ENCODE measurements at places on chromosomes 5 and 9.
A peak's percentile ranks its signal among the peaks of the same experiment; 100 is the strongest.

DNA sequence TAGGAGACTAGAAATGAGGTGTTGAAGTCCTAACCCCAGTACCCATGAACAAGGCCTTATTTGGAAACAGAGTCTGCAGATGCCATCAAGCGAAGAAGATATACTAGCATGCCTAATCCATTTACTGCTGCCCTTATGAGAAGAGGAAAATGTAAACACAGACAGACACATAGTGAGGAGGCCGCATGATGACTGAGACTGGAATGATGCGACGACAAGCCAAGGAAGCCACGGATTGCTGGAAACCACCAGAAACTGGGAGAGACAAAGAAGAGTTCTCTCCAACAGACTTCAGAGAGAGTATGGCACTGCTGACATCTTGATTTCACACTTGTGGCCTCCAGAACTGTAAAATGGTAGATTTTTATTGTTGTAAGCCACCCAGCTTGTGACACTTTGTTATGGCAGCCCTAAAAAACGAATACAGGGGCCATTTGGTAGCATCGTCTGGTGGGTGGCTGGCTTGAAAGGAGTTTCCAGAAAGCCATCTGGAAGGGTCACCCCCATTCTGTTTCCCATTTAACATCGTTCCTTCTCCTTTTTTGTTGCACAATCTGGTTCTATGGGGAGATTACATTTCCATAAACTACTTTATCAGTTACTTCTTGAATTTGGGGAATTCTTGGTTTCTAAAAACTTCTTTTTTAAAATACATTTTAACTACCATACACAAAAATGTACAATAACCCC lies 193.1 kb downstream of the HSD17B3 start:
- H3K27ac ChIP-seq, result no peak overlapping the region
- H3K27me3 ChIP-seq, result peaks cover 19% of the 10 kb centered on the region
- no peak for DNase-seq
- no peaks in the 10 kb centered on the region for H3K4me1 ChIP-seq

DNA sequence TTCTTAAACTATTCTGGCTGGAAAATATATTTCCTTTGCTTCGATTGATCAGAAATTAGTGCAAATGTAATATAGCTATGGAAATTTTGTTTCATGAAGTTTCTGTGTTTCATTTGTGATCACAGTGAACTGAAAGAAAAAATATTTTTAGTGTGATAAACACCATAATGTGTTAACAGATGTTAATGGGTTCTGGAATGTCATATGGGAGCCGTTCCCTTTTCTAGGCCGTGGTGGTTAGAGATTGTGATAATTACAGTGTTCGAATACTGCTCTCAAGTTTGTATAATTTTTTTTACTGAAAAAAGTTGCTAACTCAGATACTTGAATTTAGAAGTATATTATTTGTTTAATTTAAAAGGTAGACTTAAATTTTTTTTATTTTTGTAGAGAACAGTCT lies 19.3 kb downstream of the GAPVD1 start:
- no peaks in the 10 kb centered on the region for H3K36me3 ChIP-seq
- no peak overlapping the region for H3K27ac ChIP-seq
- no peak overlapping the region for H3K4me3 ChIP-seq
- H3K4me1 ChIP-seq, result peaks cover 6% of the 10 kb centered on the region
- DNase-seq, result no peak

DNA sequence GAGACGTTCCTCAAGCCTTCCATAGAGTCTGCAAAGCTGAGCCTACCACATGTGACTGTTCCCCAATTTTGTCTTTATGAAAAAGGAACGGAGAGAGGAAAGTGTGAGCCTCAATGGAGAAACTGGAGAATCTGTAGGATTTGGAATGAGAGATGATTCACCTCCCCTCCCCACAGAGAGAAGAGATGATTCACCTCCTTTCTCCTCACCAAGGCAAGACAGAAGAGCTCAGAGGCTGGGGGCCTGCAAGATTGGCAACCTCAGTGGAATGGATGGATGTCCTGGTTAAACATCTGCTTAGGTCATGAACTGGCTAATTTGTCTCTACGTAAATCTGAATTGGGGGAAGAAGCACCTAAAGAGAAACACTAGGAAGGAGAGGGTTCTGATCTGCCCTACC lies 17.0 kb upstream of the MOCS2 start:
- no peaks in the 10 kb centered on the region for H3K27me3 ChIP-seq
- H3K4me1 ChIP-seq, result no peaks in the 10 kb centered on the region
- no peak for DNase-seq

DNA sequence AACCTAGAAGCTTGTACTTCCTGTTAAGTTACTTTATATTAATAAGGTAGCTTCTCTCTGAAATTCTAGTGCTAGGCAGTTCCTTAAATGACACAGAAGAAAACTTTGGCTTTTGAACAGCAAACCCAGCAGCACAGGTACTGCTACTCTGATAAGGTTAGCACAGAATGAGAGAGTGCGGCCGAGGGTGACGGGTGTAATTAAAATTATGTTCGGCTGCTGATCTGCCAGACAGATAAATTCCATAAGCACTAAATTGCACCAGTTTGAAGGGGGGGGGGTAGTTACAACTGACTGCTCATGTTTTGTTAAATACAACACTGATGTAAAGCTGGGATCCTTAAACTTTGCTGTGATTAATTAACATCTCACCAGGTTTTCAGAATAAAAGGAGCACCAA lies 475.1 kb downstream of the SPOCK1 start:
- H3K36me3 ChIP-seq, result no peaks in the 10 kb centered on the region
- no peaks in the 10 kb centered on the region for H3K4me1 ChIP-seq

DNA sequence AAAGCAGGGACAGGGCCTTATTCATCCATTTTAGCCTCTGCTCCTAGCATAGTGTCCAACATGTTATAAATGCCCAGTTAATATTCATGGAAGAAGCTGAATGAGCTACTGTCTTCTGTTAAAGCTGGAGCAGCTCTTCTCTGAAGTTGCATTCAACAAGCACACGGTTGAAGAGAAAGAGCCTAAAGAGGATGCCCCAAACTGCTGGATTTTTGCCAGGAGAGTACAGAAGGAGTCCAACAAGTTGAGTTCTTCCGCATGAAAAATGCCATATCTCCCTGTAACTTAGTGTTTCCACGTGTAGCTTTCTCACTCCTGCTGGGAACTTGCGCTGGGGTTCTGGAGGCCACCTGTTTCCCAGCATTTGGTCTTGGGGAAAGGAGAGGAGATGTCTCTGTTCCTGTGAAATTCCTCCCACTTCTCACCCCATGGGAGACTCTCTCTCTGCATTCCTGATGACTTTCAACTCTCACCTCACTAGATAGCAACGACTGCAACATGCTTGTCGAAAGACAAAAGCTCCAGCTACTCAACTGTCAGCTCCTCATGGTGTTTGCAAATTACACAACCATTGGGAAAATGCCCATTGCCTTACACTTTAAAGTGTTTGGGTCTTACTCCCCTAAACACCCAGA lies 122.8 kb downstream of the KIF4B start:
- no peaks in the 10 kb centered on the region for H3K4me1 ChIP-seq
- H3K27me3 ChIP-seq, result peaks cover 12% of the 10 kb centered on the region
- no peaks in the 10 kb centered on the region for H3K36me3 ChIP-seq
- H3K27ac ChIP-seq, result no peak overlapping the region

- peak overlapping the region; percentile 80 for H3K27ac ChIP-seq
- H3K4me1 ChIP-seq, result peaks cover 55% of the 10 kb centered on the region
- DNase-seq, result no peak
- H3K36me3 ChIP-seq, result peaks cover 36% of the 10 kb centered on the region
Observed at GRCh38 chr5:6737043-6737941, 24.1 kb downstream of the TENT4A start.

DNA sequence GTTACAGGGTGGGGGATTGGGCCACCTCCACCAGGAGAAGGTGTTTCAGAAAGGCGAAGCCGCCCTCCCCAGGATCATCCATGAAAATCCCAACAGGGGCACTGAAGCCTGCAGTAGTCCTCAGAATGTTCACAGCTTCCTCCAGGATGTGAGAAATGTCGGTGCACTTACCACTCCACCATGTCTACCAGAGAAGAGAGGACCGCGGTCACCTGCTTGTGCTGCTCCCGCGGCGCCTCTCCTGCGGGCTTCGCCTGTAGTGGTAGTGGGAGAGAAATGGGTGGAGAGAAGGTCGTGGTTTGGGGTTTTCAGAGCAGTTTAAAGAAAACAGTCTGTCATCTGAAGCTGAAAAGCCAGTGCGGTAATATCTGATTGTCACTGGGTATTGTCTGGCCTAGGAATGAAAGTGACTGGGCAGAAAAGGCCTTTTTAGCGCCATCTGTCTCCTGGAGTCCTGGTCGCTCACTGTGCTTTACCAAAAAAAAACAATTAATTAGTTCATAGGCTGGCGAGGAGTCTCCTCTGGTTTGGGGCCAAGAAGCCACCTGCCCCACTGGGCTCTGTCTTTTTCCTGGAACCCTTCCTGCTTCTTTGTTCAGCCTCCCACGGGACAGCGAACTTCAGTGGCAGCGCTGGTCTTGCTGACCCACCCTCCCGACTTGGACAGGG lies 23.0 kb upstream of the PPP1R26 start:
- peaks cover 11% of the 10 kb centered on the region for H3K27me3 ChIP-seq
- no peaks in the 10 kb centered on the region for H3K36me3 ChIP-seq
- no peak for DNase-seq
- no peak overlapping the region for H3K27ac ChIP-seq

DNA sequence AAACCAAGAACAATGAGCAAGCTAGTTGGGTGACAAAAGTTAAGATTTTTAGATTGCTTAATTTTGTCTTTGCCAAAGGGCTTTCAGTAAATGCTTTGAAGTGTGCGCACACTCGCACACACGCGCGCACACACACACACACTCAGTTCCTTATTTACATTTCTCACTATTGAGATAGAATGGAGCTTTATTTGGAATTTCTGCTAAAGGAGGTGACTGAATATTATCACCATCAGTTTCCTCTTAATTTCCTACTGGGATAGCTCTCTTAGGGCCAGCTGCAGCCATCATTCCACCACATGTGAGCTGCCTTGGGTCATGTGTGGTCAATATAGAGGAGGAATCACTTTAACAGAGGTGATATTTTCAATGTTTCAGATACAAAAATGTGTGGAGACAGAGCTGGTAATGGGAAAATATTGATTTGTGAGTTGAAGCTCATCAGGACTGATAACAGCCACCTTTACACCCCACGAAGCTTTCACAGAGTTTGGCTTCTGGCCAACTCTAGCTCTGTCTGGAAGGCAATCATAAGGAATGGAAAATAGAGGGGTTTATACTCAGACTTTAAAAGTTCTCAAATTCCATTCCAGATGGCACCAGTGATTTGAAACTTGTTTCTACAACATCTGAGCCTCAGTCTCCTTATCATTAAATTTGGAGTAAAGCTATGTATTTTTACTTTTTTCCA lies 99.9 kb downstream of the MACIR start:
- H3K4me1 ChIP-seq, result peaks cover 7% of the 10 kb centered on the region
- H3K27me3 ChIP-seq, result peaks cover 1% of the 10 kb centered on the region
- no peak for DNase-seq
- no peak overlapping the region for H3K27ac ChIP-seq
- no peaks in the 10 kb centered on the region for H3K36me3 ChIP-seq

DNA sequence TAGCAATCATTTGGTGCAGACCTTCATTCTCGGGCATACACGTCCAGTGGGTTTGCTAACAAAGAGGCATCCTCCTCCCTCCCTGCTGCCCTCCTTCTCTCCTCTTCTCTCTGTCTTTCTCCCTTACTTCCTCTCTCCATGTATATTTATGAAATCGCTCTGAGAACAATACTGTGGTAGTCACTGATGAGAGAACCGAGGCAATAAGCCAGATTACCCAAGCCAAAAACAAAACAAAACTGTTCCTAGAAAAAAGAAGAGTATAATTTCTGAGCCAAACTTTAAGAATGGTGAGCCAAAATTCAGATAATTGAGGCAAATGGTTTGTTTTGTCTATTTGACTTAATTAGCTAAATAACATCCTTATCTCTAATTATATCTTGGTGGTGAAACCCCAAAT lies 15.8 kb upstream of the HMHB1 start:
- peaks cover 9% of the 10 kb centered on the region for H3K4me1 ChIP-seq
- peaks cover 3% of the 10 kb centered on the region for H3K27me3 ChIP-seq
- H3K4me3 ChIP-seq, result no peak overlapping the region
- H3K36me3 ChIP-seq, result no peaks in the 10 kb centered on the region

DNA sequence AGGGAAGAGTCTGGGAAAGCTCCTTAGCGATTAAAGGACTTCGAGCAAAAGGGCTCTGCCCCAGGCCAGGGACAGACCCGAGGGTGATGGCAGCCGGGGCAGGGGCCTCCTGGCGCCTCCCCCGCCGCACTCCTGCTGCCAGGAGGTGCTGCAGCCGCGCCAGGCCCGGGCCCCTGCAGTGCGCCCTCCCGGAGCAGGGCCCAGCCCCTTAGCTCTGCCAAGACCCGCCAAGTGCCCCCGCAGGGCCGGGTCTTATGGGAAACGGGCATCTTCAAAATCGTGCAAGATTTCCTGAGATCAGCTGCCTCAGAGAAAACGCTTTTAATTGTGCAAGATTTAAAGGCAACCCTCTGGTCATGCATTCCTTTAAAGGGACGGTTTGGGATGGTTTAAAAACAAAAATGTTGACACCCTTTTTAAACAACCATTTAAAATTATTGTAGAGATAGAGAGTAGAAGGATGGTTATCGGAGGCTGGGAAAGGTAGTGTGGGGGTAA lies 52.4 kb downstream of the CDC14B start:
- no peak for DNase-seq
- H3K4me1 ChIP-seq, result peaks cover 17% of the 10 kb centered on the region
- peaks cover 23% of the 10 kb centered on the region for H3K27me3 ChIP-seq
- H3K27ac ChIP-seq, result peak overlapping the region; percentile 68
- H3K36me3 ChIP-seq, result no peaks in the 10 kb centered on the region
- H3K4me3 ChIP-seq, result peak overlapping the region; percentile 73

DNA sequence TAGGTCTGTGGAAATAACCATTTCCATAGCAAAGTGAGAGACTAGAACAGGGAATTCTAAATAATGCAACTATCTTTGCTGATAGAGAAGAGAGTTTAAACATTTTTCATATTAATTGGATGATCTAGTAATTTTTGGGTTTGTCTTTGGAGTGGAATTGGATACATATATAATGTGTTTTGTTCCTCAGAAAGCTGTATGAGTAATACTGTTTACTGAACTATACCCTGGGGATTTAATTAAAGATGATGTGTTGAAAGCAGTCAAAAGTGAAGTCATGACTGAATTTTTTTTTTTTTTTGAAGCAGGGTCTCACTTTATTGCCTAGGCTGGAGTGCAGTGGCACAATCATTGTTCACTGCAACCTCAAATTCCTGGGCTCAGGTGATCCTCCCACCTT lies 17.9 kb downstream of the FER start:
- no peaks in the 10 kb centered on the region for H3K27me3 ChIP-seq
- peaks cover 15% of the 10 kb centered on the region for H3K4me1 ChIP-seq
- no peak overlapping the region for H3K27ac ChIP-seq
- H3K4me3 ChIP-seq, result no peak overlapping the region
- H3K36me3 ChIP-seq, result no peaks in the 10 kb centered on the region

DNA sequence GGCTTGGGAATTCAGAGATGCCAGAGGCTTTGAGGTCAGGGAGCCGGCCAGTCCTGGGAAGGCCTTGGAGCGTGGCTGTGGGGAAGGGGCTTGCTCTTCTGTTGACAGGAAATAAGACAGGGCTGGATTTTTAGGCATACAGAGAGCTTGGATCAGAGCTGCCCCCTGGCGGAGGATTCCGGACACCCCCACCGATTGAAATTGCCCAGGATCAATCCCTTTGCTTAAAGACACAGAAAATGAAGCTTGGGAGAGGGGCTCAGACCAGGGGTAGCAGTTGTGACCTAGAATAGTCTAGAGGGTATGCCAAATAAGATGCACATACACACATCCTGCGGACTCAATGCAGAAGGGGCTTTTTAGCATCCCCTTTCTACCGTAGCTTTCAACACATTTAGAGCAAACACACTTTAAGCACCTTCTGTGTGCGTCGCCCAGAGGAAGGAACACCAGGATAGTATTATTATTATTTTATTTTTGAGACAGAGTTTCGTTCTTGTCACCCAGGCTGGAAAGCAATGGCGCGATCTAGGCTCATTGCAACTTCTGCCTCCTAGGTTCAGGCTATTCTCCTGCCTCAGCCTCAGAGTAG lies 1.7 kb upstream of the NTMT1 start:
- peak overlapping the region; percentile 54 for H3K4me3 ChIP-seq
- DNase-seq, result peak; percentile 76
